ENCODE measurements at places on chromosomes 2 and 18. TPM values are rescaled to one million over a fixed set of nuclear protein-coding genes. Genes with fewer than 3 reads are reported as not detected.

GRCh38 chr2:177172034-177172880 is 40.3 kb upstream of the HNRNPA3 start:
- no peak for DNase-seq

- DNase-seq = no peak
Observed at GRCh38 chr2:108184419-108184818, 55.3 kb upstream of the SULT1C3 start.

- no peak for DNase-seq
Observed at GRCh38 chr2:105427485-105427884, 28.6 kb upstream of the FHL2 start.

DNA sequence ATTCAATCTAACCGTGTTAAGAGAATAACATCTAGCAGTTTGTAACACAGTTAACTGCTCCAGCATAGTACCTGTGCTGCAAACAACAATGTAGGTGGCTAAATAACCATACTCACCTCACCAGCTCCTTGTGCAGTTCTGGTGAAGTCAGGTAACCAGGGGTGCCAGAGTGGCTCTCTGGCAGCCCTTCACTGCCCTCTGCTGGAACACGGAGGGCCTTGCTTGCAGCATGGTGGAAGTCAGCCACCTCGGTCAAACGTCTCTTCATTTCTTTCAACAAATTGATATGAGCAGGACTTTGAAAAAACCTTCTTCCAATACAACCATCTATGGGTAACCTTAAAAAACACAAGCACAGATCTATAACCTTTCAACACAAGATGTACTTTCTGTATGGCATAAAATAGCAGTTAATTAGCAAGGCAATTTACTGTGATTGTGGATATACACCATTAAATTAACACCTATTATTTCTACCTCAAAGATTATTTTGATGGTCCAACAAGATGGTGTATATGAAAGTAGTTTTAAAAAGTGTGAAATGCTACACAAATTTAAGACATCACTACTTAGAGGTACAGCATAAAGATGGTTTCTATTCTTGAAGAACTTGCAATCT is 56.6 kb downstream of the EPG5 start:
- peak; percentile 65 for DNase-seq

DNA sequence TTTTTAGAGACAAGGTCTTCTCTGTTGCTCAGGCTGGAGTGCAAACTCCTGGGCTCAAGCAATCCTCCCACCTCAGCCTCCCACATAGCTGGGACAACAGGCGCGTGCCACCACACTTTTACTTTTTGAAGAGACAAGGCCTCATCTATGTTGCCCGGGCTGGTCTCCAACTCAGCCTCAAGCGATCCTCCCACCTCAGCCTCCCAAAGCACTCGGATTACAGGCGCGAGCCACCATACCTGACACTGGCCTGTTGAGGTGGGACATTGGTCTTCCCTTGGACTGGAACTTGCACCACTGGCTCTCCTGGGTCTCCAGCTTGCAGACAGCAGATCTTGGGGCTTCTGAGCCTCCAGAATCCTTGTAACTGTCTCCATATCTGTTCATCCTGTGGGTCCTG is 75.6 kb downstream of the NDUFA10 start:
- DNase-seq = no peak

PROC gene
- not detected for total RNA-seq
